ENCODE measurements at places on chromosomes 1 and 21. TPM values are rescaled to one million over a fixed set of nuclear protein-coding genes. Genes with fewer than 3 reads are reported as not detected.

Gene TRMT1L
- 17.7 TPM for total RNA-seq

Gene CNIH3
- 1.4 TPM for total RNA-seq

Gene MAN1A2
- total RNA-seq = 23.1 TPM

Gene KCNJ6
- total RNA-seq = under 0.01 TPM

Gene BATF3
- 2.5 TPM for total RNA-seq

Gene TGFB2
- total RNA-seq = 35.7 TPM

Gene THEM4
- total RNA-seq = 13.2 TPM

Gene CD164L2
- not detected for total RNA-seq

Gene SHE
- not detected for total RNA-seq

Gene RUSC1
- 64.8 TPM for total RNA-seq

Gene KPRP
- not detected for total RNA-seq

Gene RGS1
- total RNA-seq = not detected

Gene LAX1
- total RNA-seq = 0.06 TPM

Gene RTCA
- total RNA-seq = 40.4 TPM

Gene FCRLB
- total RNA-seq = 3.6 TPM

Gene MYBPH
- total RNA-seq = not detected

Gene FAM43B
- total RNA-seq = 0.36 TPM

Gene LINGO4
- total RNA-seq = not detected

Gene PDE4DIP
- total RNA-seq = 9.9 TPM

Gene HPCA
- total RNA-seq = not detected

Gene LCE1C
- total RNA-seq = not detected

Gene PADI1
- 3.4 TPM for total RNA-seq

Gene SH3BGRL3
- 119 TPM for total RNA-seq

Measured in epithelial cell of proximal tubule (primary cell).